ENCODE measurements at places on chromosomes 12 and 14. TPM values are rescaled to one million over a fixed set of nuclear protein-coding genes. Genes with fewer than 3 reads are reported as not detected.

BCL7A gene
- 21.0 TPM for total RNA-seq

- DNase-seq, result no peak
- no peaks in the 10 kb centered on the region for H3K27me3 ChIP-seq
- no peak overlapping the region for H3K27ac ChIP-seq
- H3K4me1 ChIP-seq, result no peaks in the 10 kb centered on the region
These were observed 390.7 kb downstream of the SYT1 start for GRCh38 chr12:79255288-79255687.

SERPINA4 gene
- total RNA-seq, result 17.3 TPM

SLC7A8 gene
- not detected for total RNA-seq

KRT3 gene
- not detected for total RNA-seq

DIO3 gene
- total RNA-seq, result 2.3 TPM

Data from Calu3 (cell line).